ENCODE measurements at places on chromosomes 1 and 21. TPM values are rescaled to one million over a fixed set of nuclear protein-coding genes. Genes with fewer than 3 reads are reported as not detected.

NEXN gene
- 10.8 TPM for total RNA-seq

CD244 gene
- 3.2 TPM for total RNA-seq

C8A gene
- not detected for total RNA-seq

LCE1C gene
- total RNA-seq: not detected

HAO2 gene
- not detected for total RNA-seq

KCNE2 gene
- 0.65 TPM for total RNA-seq

CELA3A gene
- total RNA-seq: not detected

DISP3 gene
- not detected for total RNA-seq

CCDC181 gene
- total RNA-seq: 5.7 TPM

DISC1 gene
- 9.9 TPM for total RNA-seq

CHD5 gene
- total RNA-seq: 0.55 TPM

LRRN2 gene
- total RNA-seq: 1.3 TPM

CHI3L2 gene
- total RNA-seq: 30.1 TPM

PADI4 gene
- 12.4 TPM for total RNA-seq

RAP1GAP gene
- total RNA-seq: 41.4 TPM

PTCH2 gene
- total RNA-seq: 1.7 TPM

AADACL4 gene
- total RNA-seq: not detected

PROK1 gene
- not detected for total RNA-seq

NES gene
- total RNA-seq: 57.4 TPM

PLD5 gene
- total RNA-seq: 0.43 TPM

OPRD1 gene
- total RNA-seq: not detected

MRAP gene
- not detected for total RNA-seq

WNT4 gene
- 4.2 TPM for total RNA-seq

LCE1A gene
- total RNA-seq: not detected

FCRL1 gene
- total RNA-seq: 3.4 TPM

PEA15 gene
- total RNA-seq: 76.0 TPM

UMODL1 gene
- not detected for total RNA-seq

MPL gene
- total RNA-seq: 0.63 TPM

S100A5 gene
- total RNA-seq: not detected

PGLYRP3 gene
- total RNA-seq: not detected

PRR9 gene
- not detected for total RNA-seq

ELAVL4 gene
- 0.74 TPM for total RNA-seq

GLIS1 gene
- total RNA-seq: 0.17 TPM

Measured in lung (tissue), 17 donors.